ENCODE measurements at places on chromosomes 5 and 9.

GRCh38 chr9:4661165-4661564 is 929 bp upstream of the PLPP6 start:
- peaks cover 41% of the 10 kb centered on the region for H3K4me1 ChIP-seq
- H3K36me3 ChIP-seq: peaks cover 17% of the 10 kb centered on the region
- H3K27ac ChIP-seq: peak overlapping the region; percentile 96
- H3K4me3 ChIP-seq: peak overlapping the region; percentile 86
- H3K27me3 ChIP-seq: no peaks in the 10 kb centered on the region

- DNase-seq: no peak
- no peaks in the 10 kb centered on the region for H3K4me1 ChIP-seq
- no peaks in the 10 kb centered on the region for H3K36me3 ChIP-seq
- H3K4me3 ChIP-seq: no peak overlapping the region
- H3K27ac ChIP-seq: no peak overlapping the region
These were observed 300.3 kb downstream of the ZNF608 start for GRCh38 chr5:124446120-124446519.

DNA sequence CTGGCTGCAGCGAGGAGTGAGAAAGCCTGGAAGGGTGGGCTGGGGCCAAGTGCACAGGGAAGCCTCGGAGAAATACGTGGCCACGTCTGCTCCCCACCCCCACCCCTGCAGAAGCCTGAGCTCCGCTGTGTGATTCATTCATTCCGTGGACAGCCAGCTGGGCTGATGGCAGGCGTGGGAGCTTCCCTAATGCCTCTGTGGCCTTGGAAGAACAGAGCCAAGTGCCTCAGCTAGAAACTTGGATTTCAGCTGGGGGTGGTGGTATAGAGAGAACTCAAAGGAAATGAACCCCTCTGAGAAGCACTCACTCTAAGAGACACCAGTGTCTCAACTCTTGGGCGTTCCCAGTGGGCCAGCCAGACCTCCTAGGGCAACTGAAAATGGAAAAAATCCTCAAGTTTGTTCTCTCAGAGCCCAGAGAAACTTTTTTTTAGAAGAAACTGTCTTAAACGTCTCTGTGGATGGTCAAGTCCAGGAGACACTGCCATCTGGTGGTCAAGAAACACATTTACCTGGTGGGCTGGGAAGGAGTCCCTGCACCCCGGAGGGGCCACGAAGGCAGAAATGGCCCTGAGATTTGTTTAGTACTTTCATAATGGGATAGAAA is 18.0 kb downstream of the ATOX1 start:
- no peaks in the 10 kb centered on the region for H3K27me3 ChIP-seq
- peaks cover 6% of the 10 kb centered on the region for H3K36me3 ChIP-seq
- H3K4me1 ChIP-seq: peaks cover 27% of the 10 kb centered on the region
- DNase-seq: peak; percentile 41
- no peak overlapping the region for H3K27ac ChIP-seq

DNA sequence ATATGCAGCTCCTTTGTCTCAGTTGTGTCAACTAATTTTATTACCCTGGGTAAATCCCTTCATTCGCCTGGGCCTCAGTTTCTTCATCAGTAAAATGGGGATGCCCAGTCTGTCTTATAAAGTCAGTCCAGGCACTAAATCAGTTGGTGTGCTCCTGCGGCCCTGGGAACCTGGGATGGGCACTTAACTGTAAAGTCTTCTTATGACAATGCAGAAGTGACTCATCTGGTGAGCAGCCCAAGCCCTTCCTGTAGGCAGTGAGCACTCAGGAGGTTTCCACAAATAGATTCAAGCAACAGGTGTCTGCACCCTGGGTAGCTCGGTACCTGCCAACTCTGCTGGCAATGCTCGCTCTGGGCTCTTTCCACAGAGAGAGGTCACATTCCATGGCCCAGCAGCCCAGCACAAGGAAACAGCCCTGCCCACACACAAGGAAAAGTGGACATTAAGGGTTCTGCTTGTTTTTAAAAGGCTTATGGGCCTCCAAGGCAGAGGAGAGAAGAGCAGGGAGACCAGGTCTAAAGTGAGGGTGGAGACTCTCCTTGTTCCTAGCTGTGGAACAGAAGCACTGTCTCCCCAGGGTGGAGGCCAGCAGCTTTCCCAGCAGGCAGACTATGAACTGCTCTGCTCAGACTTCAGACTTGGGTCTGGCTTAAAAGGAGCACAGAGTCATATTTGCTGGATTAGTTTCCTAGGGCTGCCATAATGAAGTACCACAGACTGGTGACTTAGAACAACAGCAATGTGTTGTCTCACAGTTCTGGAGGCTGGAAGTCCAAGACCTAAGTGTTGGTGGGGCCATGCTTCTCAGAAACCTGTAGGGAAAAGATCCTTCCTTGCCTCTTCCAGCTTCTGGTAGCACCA is 89.7 kb upstream of the ADRA1B start:
- peaks cover 33% of the 10 kb centered on the region for H3K27me3 ChIP-seq
- H3K4me3 ChIP-seq: no peak overlapping the region
- no peaks in the 10 kb centered on the region for H3K36me3 ChIP-seq
- peak overlapping the region; percentile 13 for H3K27ac ChIP-seq

GRCh38 chr5:112862085-112862484 is 998 bp downstream of the SRP19 start:
- peak overlapping the region; percentile 94 for H3K27ac ChIP-seq
- DNase-seq: no peak
- peaks cover 56% of the 10 kb centered on the region for H3K36me3 ChIP-seq
- H3K4me3 ChIP-seq: peak overlapping the region; percentile 94
- peaks cover 10% of the 10 kb centered on the region for H3K27me3 ChIP-seq

- no peak overlapping the region for H3K4me3 ChIP-seq
- DNase-seq: no peak
- no peaks in the 10 kb centered on the region for H3K27me3 ChIP-seq
- H3K27ac ChIP-seq: peak overlapping the region; percentile 81
- H3K36me3 ChIP-seq: peaks cover 11% of the 10 kb centered on the region
These were observed 75.6 kb downstream of the ST8SIA4 start for GRCh38 chr5:100827481-100827889.

- no peak for DNase-seq
- no peak overlapping the region for H3K27ac ChIP-seq
- H3K4me3 ChIP-seq: no peak overlapping the region
- peaks cover 17% of the 10 kb centered on the region for H3K27me3 ChIP-seq
These were observed 34.9 kb downstream of the SYK start for GRCh38 chr9:90836411-90837080.

DNA sequence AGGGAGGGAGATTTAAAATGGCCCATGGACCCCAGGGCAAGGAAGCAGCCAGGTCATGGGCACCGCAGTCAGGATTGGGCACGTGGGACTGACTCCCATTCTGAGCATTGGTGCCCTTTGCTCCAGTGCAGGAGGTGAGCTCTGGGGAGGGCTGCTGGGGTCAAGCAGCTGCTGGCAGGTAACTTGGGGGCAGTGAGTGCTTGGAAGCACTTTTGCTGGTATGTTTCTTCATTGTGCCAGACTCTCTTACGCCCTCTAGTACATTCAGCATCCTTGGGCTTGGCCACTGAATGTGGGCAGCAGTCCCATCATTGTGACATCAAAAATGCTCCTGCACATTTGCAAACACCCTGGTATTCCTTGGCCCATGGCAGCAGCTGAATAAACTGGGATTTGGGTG is 32.7 kb downstream of the PRRC2B start:
- H3K4me3 ChIP-seq: no peak overlapping the region
- peaks cover 48% of the 10 kb centered on the region for H3K36me3 ChIP-seq
- DNase-seq: no peak
- no peaks in the 10 kb centered on the region for H3K27me3 ChIP-seq
- peaks cover 63% of the 10 kb centered on the region for H3K4me1 ChIP-seq
- H3K27ac ChIP-seq: no peak overlapping the region

- H3K4me1 ChIP-seq: peaks cover 62% of the 10 kb centered on the region
- H3K4me3 ChIP-seq: peak overlapping the region; percentile 85
- no peak for DNase-seq
- H3K36me3 ChIP-seq: peaks cover 56% of the 10 kb centered on the region
- no peaks in the 10 kb centered on the region for H3K27me3 ChIP-seq
These were observed 76.2 kb downstream of the STK10 start for GRCh38 chr5:172111852-172112225.

GRCh38 chr5:28750251-28750650 is 1711.9 kb upstream of the CDH9 start:
- no peaks in the 10 kb centered on the region for H3K36me3 ChIP-seq
- no peaks in the 10 kb centered on the region for H3K4me1 ChIP-seq
- H3K27ac ChIP-seq: no peak overlapping the region
- H3K4me3 ChIP-seq: no peak overlapping the region

GRCh38 chr5:95923918-95924544 is 37.6 kb downstream of the ELL2 start:
- H3K4me1 ChIP-seq: peaks cover 8% of the 10 kb centered on the region
- H3K27me3 ChIP-seq: no peaks in the 10 kb centered on the region
- DNase-seq: no peak
- H3K36me3 ChIP-seq: peaks cover 11% of the 10 kb centered on the region
- H3K4me3 ChIP-seq: no peak overlapping the region

- peaks cover 32% of the 10 kb centered on the region for H3K27me3 ChIP-seq
- H3K4me1 ChIP-seq: peaks cover 2% of the 10 kb centered on the region
- H3K27ac ChIP-seq: no peak overlapping the region
- H3K36me3 ChIP-seq: peaks cover 4% of the 10 kb centered on the region
- DNase-seq: no peak
These were observed 44.6 kb upstream of the NFIB start for GRCh38 chr9:14358523-14358922.

DNA sequence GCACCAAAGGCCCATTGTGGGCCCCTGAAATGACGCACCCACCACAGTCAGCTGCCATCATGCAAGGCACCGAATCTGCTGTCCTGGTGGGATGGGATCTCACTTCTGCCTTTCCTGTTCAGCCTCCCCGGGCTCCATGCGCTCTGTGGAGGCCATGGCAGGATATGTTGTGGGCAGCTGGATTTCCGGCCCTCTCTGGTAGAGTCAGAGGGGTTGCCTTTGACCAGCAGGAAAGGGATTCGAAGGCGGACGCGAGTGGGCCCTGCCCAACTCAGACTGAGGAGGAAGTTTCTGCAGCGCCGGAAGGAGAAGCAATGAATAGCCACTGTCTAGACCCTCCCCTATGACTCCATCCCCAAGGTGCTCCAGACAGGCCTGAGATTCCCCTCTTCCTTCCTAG is 35.5 kb downstream of the GADD45G start:
- H3K36me3 ChIP-seq: no peaks in the 10 kb centered on the region
- no peak overlapping the region for H3K4me3 ChIP-seq
- no peaks in the 10 kb centered on the region for H3K4me1 ChIP-seq
- DNase-seq: no peak

GRCh38 chr5:135295852-135296251 is 103.2 kb downstream of the MACROH2A1 start:
- no peak for DNase-seq
- no peak overlapping the region for H3K4me3 ChIP-seq
- peaks cover 59% of the 10 kb centered on the region for H3K27me3 ChIP-seq
- no peaks in the 10 kb centered on the region for H3K36me3 ChIP-seq
- H3K27ac ChIP-seq: no peak overlapping the region

- no peak for DNase-seq
- H3K27me3 ChIP-seq: peaks cover 12% of the 10 kb centered on the region
- no peak overlapping the region for H3K4me3 ChIP-seq
- no peaks in the 10 kb centered on the region for H3K36me3 ChIP-seq
These were observed 17.7 kb upstream of the CARTPT start for GRCh38 chr5:71701407-71701806.

- no peak for DNase-seq
- H3K4me3 ChIP-seq: no peak overlapping the region
- no peaks in the 10 kb centered on the region for H3K36me3 ChIP-seq
- no peak overlapping the region for H3K27ac ChIP-seq
- H3K4me1 ChIP-seq: no peaks in the 10 kb centered on the region
These were observed 135.2 kb upstream of the TUSC1 start for GRCh38 chr9:25813478-25813877.

DNA sequence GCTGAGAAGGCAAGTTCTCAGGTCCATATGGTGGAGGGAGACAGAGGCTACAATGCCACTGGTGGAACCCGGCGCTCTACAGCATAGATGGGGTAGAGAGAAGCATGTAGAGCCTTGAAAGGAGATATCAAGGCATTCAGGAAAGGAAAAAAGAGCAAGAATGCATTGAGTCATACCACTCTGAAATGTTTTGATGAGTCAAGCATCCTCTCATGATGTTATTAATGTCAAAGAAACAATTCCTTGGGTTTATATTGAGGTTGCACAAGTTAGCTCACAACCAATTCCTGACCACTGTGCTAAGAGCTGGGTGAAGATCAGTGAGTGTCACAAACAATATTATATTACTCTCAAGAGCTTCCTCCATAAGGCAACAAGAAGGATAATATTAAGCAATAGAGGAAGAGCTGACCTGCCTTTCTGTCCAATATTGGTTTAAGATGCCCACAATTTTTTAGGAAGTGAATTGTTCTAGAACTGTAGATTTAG is 178.0 kb downstream of the RFK start:
- H3K27ac ChIP-seq: no peak overlapping the region
- DNase-seq: no peak
- peaks cover 10% of the 10 kb centered on the region for H3K27me3 ChIP-seq
- H3K4me3 ChIP-seq: no peak overlapping the region
- no peaks in the 10 kb centered on the region for H3K4me1 ChIP-seq

GRCh38 chr5:59066367-59067163 is 483.7 kb downstream of the RAB3C start:
- no peaks in the 10 kb centered on the region for H3K4me1 ChIP-seq
- no peak for DNase-seq
- H3K4me3 ChIP-seq: no peak overlapping the region
- H3K36me3 ChIP-seq: peaks cover 4% of the 10 kb centered on the region

GRCh38 chr5:77449277-77449676 is 42.8 kb downstream of the WDR41 start:
- no peaks in the 10 kb centered on the region for H3K27me3 ChIP-seq
- H3K4me1 ChIP-seq: no peaks in the 10 kb centered on the region

- DNase-seq: no peak
- H3K4me3 ChIP-seq: peak overlapping the region; percentile 54
- no peak overlapping the region for H3K27ac ChIP-seq
- H3K4me1 ChIP-seq: no peaks in the 10 kb centered on the region
- peaks cover 12% of the 10 kb centered on the region for H3K27me3 ChIP-seq
These were observed 5.9 kb downstream of the COL5A1 start for GRCh38 chr9:134647359-134648080.

DNA sequence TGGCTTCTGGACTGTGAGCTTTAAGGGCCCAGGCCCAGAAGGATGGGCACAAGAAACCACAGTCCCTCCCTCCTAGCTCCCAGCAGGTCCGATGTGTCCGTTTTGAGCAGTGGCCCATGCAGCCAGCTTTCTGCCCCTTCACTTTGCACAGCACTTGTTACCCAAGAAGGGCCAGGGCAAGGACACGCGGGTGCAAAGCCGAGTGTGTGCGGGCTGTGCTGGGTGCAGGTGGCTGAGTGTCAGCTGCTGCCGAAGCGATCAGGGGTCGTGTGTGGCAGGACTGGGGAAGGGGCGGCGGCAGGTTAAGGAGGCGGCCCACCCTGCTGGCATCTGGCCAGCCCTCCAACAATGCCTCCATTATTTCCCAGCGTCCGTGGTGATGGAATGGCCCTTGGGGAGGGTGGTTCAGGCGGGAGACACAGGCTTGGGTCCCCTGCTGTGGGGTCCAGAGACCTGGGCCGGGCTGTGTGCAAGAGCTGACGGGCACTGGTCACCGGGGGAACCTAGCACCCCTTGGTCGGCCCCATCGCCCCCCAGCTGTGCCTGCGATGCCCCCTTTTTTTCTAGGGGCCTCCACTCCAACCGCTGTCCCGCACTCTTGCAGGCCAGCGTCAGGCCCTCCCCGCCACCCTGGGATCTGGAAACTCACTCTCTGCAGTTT is 653 bp downstream of the LHX3 start:
- H3K27ac ChIP-seq: no peak overlapping the region
- no peak overlapping the region for H3K4me3 ChIP-seq
- DNase-seq: no peak
- peaks cover 41% of the 10 kb centered on the region for H3K27me3 ChIP-seq
